ENCODE measurements at places on chromosomes 3 and 15.

DNA sequence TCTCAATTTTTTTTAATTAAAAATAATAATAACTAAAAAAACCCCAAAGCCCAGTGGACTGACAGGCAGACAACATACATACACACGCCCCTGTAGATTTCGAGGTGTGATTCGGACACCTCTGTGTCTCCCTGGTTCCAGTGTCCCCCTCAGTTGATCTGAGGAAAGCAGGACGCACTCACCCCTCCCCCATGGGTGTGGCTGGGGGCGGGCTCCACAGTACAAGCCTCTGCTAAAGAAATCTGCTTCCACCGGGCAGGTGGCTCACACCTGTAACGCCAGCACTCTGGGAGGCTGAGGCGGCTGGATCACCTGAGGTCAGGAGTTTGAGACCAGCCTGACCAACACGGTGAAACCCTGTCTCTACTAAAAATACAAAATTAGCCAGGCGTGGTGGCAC lies 33.8 kb upstream of the BLM start:
- no peak for DNase-seq

- DNase-seq: no peak
Measured at GRCh38 chr15:27448986-27449385, 478.0 kb downstream of the GABRG3 start.

DNA sequence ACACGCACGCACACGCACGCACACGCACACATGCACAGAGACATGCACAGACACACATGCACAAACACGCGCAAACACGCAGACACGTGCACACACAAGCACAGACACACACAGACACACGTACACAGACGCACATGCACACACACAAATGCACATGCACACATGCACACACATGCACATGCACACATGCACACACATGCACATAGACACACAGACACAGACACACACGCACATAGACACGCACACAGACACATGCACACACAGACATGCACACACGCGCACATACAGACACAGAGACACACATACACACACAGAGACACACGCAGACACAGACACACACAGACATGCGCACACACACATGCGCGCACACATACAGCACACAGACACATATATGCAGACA lies 26.4 kb upstream of the PIGZ start:
- no peak for DNase-seq

DNA sequence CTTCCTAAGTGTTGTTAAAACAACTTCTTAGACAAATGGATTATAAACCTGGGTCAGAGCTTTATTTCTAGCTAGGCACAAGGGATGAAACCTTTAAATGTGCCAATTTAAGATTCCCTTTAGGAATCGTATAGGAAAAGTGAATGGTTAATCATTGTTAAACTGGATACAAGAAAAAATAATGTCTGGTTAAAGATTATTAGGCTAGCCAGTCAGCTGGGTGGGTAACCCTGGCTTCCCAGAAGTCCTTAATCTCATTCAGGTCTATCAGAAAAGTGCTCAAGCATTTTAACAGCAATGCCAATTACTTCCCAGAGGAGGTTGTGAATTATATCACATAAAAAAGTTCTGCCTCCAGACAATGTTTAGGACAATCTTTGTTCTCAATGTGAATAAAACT lies 37.6 kb downstream of the NANOGP8 start:
- no peak for DNase-seq

GRCh38 chr15:51189669-51190385 lies 95.1 kb upstream of the TNFAIP8L3 start:
- no peak for DNase-seq

DNA sequence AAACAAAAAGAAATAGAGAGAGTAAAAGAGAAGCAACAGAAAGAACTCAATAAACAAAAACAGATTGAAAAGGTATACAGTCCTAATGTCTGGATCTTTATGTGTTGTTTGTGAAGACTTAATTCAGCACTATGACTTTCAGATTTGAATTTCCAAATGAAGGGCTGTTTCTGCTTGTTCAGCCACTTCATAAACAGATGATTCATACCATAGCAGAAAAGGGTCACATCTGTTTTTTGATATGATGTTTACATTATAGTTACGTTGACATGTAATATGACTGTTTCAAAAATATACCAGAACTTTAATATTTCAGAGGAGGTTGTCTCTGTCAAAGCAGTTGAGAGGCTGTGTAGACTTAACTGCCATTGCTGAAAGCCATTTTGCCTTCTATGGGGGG lies 24.1 kb downstream of the ASB14 start:
- no peak for DNase-seq

GRCh38 chr3:66140106-66140505 lies 80.7 kb upstream of the SLC25A26 start:
- DNase-seq: no peak

DNA sequence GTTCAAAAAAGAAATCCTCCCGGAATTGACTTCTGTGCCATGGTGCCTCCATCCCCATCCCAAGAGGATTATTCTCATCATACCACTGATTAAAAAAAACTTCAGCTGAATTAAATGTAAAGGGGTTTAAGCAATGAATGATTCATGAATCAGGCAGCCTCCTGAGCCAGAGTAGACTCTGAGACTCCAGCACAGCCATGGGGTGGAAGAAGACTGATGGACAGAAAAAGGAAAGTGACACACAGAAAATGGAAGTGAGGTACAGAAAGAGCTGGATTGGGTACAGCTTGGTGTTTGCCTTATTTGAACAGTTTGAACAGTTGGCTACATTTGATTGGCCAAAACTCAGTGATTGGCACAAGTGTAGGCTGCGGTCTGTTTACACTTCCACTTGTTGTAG lies 224.8 kb upstream of the ATP10A start:
- no peak for DNase-seq

GRCh38 chr3:98623572-98624280 lies 30.3 kb upstream of the CPOX start:
- no peak for DNase-seq

DNA sequence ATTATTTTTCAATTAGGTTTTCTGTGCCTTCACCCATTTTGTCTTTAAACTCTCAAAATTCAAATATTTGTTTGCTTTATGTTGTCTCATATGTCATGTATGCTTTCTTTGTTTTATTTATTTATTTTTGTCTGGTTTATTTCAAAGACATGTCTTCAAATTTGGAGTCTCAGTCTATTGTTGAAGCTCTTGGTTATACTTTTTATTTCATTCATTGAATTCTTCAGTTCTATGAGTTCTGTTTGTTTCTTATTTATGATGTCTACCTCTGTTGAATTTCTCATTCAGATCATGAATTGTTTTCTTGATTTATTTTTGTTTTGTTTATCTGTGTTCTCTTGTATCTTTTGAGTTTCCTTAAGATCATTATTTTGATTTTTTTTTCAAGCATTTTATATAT lies 55.6 kb downstream of the AP4E1 start:
- no peak for DNase-seq

DNA sequence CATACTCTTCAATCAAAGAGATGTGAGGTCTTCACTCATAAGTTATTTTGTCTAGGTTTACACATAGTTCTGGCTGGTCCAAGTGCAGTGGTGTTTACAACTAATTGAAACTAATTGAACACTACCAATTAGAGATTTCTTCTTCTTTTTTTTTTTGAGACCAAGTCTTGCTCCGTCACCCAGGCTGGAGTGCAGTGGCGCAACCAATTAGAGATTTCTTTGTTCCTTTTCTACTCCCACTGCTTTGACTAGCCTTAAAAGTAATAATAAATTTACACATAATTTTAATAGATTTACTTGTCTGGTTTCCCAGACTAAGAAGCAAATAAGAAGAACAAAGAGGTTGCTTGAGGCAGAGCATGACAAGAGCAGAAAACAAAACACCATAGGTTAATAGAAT lies 6.7 kb upstream of the DENND6A start:
- DNase-seq: no peak

- DNase-seq: peak; percentile 44
Measured at GRCh38 chr15:67884514-67885174, 44.8 kb upstream of the RNU6-1 start.

DNA sequence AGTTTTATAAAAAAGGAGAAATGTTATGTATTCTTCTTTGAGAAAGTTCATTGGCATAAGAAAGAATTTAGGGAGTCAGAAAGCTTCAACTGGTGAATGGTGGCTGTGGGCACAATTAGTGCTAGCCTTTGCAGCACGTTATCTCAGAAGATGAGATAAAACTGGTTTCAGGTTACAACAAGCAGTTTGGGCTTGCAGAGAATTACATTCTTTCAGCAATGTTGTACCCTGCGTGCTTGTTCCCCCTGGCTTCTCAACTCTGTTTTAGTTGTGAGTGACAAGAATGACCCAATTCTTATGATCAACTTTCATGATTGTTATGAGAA lies 31.6 kb upstream of the ACP3 start:
- DNase-seq: no peak

GRCh38 chr3:59992578-59992977 lies 942.8 kb upstream of the CFAP20DC start:
- DNase-seq: no peak

- DNase-seq: no peak
Measured at GRCh38 chr3:9105421-9105820, 142.1 kb upstream of the RAD18 start.

GRCh38 chr3:135862361-135862760 lies 103.2 kb upstream of the PPP2R3A start:
- DNase-seq: no peak

GRCh38 chr15:49084285-49084570 lies 38.0 kb upstream of the SECISBP2L start:
- DNase-seq: no peak

GRCh38 chr3:120338517-120338916 lies 10.6 kb downstream of the LRRC58 start:
- DNase-seq: no peak

GRCh38 chr15:93613386-93613785 lies 524.4 kb upstream of the RGMA start:
- DNase-seq: no peak

DNA sequence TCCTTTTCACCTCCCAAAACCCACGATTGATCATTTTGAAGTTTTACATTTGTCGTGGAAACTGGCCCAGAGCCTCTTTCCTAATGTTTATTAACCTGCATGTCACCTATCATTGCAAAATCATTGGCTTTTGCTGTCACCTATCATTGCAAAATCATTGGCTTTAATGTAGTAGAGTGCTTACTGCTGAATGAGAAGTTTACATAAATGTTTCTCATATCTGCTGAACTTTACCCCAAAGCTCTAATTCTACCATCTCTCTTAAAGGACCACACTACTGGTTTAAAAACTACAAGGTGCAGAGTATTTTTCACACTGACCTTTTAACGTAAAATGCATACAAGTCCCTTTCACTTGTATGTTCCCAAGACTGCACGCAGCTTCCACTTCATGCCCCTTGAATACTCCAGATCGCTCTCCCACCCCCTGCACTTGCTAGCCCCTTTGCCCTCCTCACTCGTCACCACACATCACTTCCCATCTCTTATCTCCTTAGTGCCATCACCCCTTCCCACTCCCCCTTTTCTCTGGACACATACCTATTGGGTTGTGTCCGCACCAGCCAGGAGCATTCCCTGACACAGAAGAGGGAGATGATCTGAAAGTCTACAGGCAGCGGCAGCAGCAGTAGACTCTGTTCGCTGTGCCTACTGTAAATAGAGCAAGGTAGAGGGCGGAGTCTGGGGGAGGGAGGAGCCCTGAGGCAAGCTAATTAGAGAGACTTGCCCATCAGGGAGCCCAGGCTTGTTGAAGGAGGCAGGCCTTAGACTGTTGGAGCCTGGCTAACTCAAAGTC lies 30.2 kb upstream of the ATOSA start:
- no peak for DNase-seq

- DNase-seq: no peak
Measured at GRCh38 chr15:80957556-80957955, 32.1 kb downstream of the MESD start.

GRCh38 chr3:146903927-146904326 lies 298.8 kb upstream of the PLSCR5 start:
- DNase-seq: no peak

- DNase-seq: no peak
Measured at GRCh38 chr15:66132251-66132816, 121.2 kb downstream of the MEGF11 start.

DNA sequence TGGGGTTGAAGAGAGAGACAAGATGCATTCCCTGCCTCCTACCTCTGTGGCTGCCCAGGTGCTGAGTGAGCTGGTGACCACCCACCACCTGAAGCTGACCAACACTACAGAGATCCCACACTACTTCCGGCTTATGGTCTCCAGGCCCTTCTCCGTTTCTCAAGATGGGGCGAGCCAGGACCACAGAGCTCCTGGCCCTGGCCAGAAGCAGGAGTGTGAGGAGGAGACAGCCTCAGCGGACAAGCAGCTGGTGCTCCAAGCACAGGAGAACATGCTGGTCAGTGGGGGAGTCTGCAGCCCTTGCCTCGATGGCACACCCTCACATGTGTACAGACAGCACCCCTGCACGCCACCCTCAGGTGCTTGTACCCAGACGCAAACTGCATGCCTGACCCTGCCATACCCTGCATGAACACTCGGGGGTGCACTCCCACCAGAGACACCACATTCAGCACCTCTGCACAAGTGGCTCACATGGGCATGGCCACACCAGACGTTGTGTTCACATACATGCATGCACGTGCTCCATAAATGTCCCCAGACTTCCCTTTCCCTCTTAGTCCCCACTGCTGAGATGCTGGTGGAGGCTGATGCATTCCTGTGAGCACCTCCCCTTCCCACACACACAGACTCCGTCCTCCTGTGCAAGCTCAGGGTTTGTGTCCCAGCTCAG lies 19.0 kb downstream of the ACAA1 start:
- peak; percentile 83 for DNase-seq

DNA sequence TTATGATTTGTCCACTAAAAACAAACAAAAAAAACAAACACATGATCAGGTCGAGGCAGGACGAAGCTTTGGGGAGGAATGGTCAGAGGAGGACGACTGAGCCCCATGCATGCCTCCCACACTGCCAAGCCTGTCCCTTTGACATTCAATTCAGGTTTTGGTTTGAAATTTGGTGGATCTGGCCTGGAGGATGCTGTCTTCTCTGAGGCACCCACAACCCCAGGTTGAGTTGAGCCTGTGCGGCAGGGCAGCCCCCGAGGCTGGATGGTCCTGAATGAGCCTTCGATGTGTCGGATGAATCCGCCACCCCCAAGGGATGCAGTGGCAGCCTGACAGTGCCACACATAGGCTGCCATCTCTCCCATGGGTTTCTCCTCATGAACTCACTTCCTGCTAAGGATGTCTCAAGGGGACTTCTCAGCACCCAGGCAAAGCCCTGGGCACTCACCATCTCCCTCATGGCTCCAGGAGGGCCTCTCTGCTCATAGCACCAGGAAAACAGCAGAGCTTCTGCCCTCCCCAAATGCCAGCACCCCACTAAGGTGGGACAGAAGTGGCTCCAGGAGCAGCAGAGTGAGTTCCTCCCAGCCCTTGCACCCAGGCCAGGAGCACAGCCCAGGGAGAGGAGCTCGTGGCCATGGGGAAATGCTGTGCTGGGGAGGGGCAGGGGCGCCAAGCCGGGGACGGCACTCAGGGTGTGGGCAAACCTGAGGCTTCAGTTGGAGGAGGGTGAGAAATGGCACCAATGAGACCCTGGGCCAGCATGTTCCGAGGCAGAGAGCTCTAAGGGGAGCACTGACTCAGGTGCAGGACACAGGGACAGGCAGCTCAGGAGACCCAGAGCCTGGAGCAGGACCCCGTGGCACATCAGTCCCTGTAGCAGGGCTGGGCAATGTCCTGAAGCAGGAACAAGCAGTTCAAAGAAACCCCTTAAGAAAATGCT lies 18.5 kb downstream of the PRR23E start:
- no peak for DNase-seq

All from naive thymus-derived CD8-positive, alpha-beta T cell (primary cell).